ENCODE measurements at places on chromosomes 16 and 17.

DNA sequence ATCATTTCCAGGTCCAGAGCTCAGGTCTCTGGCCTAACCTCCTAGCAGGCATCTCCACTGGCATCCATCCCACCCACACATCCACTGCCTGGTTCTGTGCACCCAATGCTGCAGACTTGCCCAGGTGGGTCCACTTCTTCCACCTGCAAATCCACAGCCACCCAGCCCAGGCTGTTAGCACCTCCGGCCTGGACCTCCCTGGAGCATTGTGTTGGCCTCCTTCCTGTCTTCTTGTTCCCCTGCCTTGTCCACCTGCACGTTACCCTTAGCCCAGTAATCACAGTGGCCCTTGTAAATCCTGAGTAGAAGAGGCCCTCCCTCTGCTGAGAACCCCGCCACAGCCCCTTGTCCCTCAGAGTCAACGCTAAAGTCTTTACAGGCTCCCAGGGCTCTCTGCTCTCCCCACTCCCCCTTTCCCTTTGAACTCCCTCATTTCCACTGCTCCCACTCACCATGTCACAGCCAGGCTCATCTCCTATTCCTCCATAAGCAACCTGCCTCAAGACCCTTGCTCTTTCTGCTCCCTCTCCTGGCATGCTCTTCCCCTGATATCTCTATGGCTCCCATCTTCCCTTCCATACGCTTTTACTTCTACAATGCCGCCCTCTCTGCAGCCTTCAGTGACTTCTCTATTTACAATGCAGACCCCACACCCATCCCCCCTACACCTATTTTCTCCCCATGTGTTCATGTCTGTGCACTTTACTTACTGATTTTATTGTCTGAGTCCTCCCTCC lies 288.8 kb downstream of the FOXL1 start:
- no peak for DNase-seq

GRCh38 chr16:9791556-9791955 lies 390.7 kb downstream of the GRIN2A start:
- DNase-seq, result no peak

GRCh38 chr17:28827672-28828071 lies 14.9 kb downstream of the FAM222B start:
- no peak for DNase-seq

GRCh38 chr16:66605177-66605978 lies 874 bp downstream of the CMTM3 start:
- no peak for DNase-seq

- no peak for DNase-seq
Observed at GRCh38 chr17:40071313-40072039, 8.7 kb downstream of the THRA start.

DNA sequence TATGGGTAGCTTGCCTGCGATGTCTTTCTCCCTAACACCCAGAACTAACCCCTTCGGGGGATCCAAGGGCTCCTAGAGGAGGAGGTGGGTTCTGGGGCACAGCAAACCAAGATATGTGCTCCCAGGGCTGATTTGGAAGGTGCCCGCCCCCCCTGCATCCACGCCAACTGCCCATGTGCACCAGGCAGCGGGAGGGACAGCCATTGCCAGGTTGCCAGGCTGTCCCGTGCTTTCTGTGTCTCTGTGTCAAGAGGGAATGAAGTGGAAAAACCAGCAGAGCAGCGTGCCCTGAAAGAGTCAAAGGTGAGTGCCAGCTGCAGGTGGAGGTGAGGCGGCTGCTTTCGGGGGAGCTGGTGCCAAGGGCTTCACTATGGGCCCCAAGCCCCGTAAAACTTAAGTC lies 6.4 kb downstream of the TEKT5 start:
- no peak for DNase-seq

GRCh38 chr16:828891-829290 lies 28.4 kb upstream of the GNG13 start:
- no peak for DNase-seq

- no peak for DNase-seq
Observed at GRCh38 chr17:42843358-42843934, 934 bp upstream of the AOC2 start.

DNA sequence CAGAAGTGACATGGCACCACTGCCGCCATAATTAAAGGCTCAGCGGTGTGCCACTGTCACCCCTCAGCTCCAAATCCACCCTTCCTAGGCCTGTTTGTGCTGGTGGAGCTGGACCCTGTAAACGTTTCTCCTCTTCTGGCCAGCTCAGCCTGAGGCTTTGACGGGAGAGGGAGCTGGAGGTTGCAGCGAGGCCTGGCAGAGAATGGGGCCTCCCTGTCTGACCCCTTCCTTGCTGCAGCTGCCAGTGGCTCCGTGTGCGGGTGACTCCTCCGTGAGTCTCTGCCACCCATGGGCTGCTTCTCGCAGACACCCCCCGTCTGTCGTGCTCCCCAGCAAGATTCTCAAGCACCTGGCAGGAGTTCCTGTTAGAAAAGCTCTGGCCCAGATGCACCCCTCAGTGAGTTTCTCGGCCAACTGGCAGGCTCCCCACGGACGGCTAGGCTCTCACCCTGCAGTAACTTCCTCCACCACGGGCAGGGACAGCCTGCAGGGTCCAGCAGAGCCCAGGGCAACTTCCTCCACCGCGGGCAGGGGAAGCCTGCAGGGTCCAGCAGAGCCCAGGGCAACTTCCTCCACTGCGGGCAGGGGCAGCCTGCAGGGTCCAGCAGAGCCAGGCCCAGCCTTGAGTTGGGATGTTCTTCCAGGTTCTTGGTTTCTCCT lies 4.7 kb upstream of the CHMP6 start:
- no peak for DNase-seq

- no peak for DNase-seq
Observed at GRCh38 chr16:734981-735881, 5.6 kb downstream of the CIAO3 start.

- DNase-seq, result no peak
Observed at GRCh38 chr16:56268799-56269198, 77.5 kb downstream of the GNAO1 start.

- DNase-seq, result no peak
Observed at GRCh38 chr17:76735586-76736348, 1.4 kb downstream of the SRSF2 start.

DNA sequence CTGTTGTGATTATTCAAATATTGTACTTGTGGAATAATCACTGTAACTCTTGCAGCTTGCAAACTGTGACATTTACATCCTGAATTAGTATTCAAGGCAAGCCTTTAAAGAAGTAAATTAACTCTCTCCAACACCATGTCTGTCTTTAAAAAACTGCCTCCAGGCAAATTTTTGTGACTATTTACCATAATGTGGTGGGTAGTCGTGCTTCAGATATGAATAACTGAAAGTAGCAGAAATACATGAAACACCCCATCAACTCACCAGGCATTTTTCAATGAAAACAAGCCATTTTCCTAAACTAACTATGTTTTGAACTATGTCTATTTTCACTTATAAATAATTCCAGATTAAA lies 217.4 kb upstream of the PSMD7 start:
- no peak for DNase-seq

DNA sequence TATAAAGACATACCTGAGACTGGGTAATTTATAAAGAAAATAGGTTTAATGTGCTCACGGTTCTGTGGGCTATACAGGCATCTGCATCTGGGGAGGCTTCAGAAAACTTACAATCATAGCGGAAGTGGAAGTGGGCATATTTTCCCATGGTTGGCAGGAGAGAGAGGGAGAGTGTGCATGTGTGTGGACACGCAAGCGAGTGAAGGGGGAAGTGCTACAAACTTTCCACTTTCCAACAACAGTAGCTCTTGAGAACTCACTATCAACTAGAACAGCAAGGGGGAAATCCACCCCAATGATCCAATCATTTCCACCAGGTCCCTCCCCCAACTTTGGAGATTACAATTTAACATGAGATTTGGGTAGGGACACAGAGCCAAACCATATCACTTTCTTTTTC lies 11.1 kb downstream of the TAOK1 start:
- no peak for DNase-seq

DNA sequence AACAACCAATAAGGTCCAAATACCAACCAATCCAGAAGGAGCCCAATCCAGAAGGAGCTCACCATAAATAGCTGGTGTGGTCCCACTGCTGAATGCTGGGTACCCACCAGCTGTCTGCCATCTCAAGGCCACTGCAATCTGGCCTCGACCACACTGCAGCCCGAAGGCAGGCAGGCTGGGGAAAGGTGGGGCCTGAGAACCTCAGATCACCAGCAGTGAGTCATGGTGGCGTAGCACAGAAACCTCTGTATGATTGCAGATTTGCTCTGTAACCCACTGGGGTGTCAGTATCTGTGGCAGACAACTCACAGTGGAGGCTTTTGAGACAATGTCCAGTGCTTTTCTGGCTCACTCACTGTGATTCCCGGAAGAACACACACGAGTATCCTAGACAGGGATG lies 14.7 kb upstream of the CMTR2 start:
- DNase-seq, result no peak

- no peak for DNase-seq
Observed at GRCh38 chr17:44093231-44093900, 22.8 kb downstream of the G6PC3 start.

DNA sequence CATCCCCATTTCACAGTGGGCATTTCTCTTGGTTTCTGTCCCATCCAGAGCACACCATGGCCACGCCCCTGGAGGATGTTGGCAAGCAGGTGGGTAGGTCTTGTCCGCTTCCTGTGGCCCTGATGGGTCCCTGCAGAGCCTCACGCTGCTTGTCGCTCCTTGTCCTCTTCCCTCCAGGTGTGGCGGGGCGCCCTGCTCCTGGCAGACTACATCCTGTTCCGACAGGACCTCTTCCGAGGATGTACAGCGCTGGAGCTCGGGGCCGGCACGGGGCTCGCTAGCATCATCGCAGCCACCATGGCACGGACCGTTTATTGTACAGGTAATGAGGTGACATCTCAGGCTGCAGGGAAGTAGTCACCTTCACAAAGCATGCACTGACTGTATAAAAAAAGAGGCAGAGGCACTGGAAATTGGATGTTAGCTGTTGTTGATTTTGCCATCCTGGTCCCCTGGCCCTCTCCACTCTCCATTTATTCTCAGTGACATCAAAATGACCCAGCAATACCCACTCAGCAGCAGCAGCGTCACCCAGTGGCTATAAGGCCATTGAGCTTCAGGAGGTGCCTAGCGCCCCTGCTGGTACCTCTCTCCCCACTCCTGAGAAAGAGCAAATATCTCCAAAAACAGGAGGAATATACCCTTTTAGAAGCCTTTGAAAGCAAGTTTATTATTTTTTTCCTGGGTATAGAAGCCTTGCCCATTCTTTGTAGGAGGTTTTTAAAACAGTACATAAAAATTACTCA lies 13.7 kb downstream of the METTL22 start:
- DNase-seq, result no peak

- no peak for DNase-seq
Observed at GRCh38 chr16:23929856-23930255, 94.1 kb downstream of the PRKCB start.

GRCh38 chr16:49890876-49891275 lies 35.0 kb upstream of the ZNF423 start:
- no peak for DNase-seq

DNA sequence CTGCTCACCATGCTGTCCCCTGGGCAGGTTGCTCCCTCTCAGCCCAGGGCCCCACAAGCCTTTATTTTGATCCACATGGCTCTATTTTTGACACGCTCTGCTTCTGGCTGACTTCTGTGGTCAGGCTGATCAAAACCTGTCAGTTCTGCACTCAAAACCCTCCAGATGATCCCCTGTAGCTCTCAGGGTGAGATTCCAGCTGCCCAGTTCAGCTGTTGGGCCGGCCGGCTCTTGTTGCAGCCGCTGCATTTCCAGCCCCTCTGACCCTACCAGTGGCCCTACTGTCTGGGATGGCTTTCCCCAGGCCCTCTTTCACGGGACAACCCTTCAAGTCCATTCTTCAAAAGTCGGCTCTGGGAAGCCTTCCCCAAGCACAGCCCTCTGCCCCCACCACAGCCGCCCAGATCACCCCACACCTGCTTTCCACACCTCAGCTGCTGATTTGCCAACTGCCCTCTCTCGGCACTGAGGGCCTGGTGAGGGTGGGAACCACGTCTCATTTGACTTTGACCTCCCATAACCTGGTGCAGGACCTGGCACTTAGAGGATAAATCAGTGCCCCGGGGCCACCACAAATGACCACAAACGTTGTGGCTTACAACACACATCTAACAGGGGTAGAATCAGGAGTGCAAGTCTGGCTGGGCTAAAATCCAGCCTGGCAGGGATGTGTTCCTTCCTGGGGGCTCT lies 16.3 kb upstream of the CACNG4 start:
- no peak for DNase-seq

DNA sequence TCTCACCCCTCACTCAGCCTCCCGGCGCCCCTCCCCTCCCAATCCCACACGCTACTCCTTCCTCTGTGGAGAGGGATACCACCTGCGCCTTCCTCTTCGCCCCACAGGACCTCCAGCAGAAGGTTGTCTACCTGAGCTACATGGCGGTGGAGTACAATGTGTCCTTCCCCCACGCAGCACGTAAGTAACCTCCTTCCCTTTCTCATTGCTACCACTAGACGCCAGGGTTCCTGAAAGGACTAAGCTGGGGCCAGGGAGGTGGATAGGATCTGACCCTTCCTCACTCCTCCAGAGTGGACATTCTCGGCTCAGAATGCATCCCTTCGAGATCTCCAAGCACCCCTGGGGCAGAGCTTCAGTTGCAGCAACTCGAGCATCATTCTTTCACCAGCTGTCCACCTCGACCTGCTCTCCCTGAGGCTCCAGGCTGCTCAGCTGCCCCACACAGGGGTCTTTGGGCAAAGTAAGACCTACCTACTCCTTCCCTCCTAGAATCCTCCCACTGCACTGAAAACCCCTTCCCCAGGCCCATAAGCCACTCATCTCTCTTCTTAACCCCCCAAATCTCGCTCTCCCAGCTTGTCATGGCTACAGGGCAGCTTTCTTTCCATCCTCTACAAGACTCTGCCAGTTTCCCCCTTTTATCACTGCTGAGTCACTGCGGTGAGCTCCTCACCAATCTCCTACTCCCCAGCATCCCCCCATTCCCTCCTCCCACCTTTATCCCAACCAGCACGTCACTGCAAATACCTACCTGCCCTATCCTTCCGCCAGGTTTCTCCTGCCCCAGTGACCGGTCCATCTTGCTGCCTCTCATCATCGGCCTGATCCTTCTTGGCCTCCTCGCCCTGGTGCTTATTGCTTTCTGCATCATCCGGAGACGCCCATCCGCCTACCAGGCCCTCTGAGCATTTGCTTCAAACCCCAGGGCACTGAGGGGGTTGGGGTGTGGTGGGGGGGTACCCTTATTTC lies 1.5 kb downstream of the CD68 start:
- no peak for DNase-seq

DNA sequence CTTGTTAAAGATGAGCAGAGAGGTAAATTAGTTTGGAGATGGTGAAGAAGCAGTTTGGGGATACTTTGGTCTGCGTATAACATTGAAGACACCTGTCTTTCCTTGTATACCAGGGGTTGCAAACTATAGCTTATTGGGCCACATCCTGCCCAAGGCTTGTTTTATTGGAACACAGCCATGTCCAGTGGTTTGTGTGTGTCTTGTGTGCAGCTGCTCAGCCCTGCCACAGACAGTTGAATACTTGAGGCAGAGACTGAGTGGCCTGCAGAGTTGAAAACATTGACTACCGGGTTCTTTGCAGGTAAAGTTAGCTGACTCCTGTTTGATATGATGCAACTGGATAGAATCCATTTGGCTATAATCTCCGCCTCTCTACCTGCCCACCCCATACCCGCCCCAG lies 224.4 kb downstream of the PRKCA start:
- DNase-seq, result no peak

- DNase-seq, result no peak
Observed at GRCh38 chr17:67506966-67507365, 129.9 kb downstream of the PITPNC1 start.
